ENCODE measurements at places on chromosomes 3 and 15.

- DNase-seq = no peak
Observed at GRCh38 chr3:45957586-45957985, 14.3 kb downstream of the CXCR6 start.

DNA sequence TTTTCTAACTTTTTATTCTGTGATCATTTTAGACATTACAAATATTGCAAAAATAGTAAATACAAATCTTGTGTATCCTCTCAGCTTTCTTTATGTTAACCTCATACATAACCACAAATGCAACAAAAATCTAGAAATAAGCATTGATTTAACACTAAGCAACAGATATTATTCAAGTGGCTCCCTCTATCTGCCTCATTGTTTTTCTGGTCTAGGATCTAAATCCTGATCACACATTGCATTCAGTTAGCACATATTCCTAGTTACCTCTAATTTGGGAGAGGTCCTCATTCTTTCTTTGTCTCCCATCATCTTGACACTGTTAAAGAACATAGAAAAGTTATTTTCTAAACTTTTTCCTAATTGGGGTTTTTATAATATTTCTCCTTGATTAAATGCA, 1126.0 kb downstream of the ROBO2 start:
- no peak for DNase-seq

- no peak for DNase-seq
Observed at GRCh38 chr3:143511174-143511879, 336.9 kb downstream of the SLC9A9 start.

DNA sequence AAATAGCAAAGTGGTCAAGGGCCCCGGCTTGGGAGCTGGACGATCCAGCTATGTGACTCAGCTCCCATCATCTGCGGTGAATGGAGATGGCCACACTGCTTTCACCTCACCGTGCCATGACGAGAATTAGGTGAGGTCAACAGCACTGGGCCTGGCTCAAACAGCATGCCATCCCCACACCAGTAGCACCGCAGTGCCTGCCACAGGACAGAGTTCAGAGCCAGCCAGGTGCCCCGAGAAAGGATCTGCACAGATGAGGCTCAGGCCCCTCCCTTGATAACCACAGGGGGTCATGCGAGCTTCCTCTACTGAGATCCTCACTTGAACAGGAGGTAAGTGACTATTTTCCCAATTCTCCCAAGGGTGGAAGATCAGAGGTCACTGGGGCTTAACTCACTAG, 29.4 kb downstream of the ZXDC start:
- DNase-seq = no peak

DNA sequence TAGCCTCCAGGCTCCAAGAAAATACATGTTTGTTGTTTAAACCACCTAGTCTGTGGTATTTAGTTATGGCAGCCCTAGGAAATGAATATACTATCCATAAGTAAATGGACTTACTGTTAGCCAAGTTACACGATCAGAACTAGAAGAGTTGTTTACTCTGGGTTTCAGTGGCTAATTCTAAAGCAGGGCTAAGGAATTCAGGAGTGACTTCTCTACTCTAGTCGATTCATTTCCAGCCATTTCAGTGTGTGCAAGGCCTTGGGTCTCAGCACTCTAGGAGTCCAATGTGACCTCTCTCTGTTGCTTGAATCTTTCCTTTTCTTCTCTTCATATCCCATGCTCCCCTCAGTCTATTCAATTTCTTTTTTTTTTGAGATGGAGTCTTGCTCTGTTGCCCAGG, 66.7 kb downstream of the BHLHE40 start:
- DNase-seq = no peak

DNA sequence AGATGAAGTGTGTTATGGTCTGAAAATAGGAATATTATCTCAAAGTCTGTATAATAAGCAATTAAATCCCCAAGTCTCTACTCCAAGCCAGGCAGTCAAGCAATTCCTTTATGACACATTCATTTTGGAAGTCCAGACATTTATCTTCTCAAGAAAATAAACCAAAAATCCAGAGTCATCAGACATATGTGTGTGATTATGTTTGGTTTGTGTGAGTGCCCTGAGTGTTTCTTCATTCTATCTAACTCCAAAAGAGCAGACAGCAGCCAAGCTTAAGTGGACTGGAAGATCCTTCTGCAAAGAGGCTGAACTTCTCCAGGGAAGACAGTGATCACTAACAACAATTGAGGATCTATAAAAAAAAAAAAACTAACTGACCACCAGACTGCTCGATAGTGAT, 239.8 kb downstream of the STAG1 start:
- no peak for DNase-seq

DNA sequence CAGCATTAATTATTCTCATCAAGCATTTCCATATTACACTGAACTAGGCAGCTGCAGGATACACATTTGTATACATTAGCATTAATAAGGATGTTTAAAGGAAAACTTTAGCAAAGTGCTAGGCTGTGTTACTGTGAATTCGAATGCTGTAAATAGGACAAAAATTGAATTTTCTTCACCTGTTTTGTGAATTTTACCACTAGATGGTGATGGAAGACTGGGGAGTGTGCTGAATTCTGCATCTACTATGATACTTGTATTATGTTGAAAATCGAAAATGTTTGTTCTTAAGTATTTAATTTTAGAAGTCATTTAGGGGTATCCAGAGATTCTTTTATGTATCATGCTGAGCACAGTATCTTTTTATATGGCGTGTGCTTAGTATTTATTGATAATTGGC, 12.3 kb upstream of the P2RY14 start:
- DNase-seq = no peak

All from CD4-positive, alpha-beta T cell treated with Interleukin-21 for 1 hour (primary cell).